ENCODE measurements at places on chromosomes 3 and 15.
A peak's percentile ranks its signal among the peaks of the same experiment; 100 is the strongest.

- DNase-seq: no peak
Measured at GRCh38 chr15:85000189-85000864, 18.7 kb downstream of the PDE8A start.

- no peak for DNase-seq
Measured at GRCh38 chr3:86978111-86978551, 12.8 kb downstream of the VGLL3 start.

- no peak for DNase-seq
Measured at GRCh38 chr15:49918121-49918520, 200.9 kb downstream of the ATP8B4 start.

- peak; percentile 18 for DNase-seq
Measured at GRCh38 chr15:85168642-85169173, 187.1 kb downstream of the PDE8A start.

DNA sequence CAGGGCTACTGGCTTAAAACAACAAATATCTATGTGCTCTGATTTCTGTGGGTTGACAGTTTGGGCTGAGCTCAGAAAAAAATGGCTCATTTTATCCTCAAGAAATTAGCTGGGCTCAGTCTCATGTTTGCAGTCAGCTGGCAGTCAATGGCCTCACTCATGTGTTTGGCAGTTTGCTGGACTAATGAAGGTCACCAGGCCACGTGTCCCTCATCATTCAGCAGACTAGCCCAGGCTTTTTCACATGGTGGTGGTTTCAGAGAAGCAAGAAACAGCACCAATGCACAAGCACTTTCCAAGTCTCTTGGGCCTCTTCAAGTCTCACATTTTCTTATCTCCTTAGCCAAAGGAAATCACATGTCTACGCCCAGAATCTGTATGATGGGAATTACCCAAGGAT lies 478.3 kb upstream of the PPP2R3A start:
- DNase-seq: no peak

DNA sequence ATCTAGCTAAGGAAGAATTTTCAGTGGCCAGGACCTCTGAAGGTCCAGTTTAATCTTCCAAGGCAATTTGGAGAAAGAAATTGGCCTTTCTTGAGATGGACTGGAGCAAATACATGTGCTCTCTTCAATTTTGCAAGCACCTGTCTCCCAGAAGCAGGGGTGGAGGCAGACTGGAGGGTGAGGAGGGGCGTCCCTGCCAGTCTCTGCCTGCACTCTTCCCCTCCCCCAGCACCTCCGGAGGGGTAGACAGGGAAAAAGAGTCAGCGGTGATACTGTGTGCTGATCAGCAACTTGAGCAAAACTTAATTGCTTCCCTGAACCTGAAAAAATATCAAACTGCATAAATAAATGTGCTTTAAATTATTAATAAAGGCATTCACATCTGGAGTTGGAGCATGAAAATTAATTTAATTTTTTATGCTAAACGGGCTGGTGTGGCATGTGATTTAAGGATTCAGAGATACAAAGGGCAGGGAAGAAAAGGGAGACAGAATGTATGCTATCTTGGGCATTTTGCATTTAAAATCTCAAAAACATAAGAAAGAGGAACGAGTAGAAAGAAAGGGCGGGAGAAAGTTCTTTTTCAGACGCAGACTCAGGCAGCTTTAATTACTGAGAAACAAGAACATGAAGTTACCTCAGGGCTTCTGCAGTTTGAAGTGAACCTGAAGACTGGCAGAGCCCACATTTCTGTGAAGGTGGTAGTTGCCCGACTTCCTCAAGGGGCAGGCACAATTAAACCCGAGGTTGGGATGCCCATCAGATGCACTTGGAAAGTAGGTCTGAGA lies 319.7 kb downstream of the UACA start:
- no peak for DNase-seq

DNA sequence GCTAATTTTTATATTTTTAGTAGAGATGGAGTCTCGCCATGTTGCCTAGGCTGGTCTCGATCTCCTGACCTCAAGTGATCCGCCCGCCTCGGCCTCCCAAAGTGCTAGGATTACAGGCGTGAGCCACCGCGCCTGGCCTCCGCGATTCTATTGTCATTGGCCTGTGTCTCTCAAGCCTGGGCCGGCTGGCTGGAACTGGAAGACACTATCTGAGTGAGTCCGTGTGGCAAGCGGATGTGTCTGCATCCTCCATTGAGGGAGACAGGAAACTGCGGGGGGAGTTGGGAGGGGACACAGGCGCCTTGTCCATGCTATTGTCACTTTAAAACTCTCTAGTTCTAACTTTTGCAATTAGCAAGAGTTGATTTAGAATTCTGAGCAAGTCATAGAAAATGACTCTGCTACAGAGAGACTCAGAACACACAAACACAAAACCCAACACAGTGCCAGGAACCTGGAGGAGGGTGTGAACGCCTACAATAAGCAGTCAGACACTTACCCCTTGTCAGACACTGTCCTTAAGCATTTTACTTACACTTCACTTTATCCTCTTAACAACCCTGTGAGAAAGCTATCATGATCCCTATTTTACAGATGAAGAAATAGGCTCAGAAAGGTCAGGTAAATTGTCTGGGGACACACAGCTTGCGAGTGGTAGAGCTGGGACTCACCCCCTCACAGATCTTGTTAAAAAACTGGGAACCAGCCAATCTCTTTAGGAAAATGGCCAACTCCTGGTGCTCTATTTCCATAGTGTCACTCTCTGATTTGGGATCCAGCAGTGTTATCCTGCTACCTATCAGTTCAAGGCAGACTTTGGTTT lies 38.7 kb downstream of the ANP32A start:
- DNase-seq: no peak

- no peak for DNase-seq
Measured at GRCh38 chr3:134374791-134375581, 739 bp upstream of the AMOTL2 start.

DNA sequence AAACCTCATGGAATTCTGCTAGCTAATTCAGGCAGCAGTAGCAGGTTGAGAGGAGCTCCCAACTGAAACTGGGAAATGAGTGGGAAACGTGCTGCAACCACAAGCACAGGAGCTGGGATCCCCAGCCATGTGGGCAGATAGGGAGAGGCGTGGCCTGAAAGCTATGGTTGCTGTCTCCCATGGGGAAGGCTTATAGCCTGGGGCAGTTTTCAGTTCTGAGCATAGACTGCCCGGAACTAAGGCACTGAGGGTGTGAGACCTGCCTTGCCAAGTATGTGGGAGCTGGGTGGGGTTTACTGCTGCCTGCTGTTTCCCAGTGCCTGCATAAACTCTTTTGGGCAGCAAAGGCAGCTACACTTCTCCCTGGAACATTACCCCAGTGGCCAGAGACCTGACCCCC lies 229.5 kb downstream of the TUSC7 start:
- no peak for DNase-seq

- DNase-seq: no peak
Measured at GRCh38 chr3:36707623-36708409, 56.5 kb downstream of the DCLK3 start.

DNA sequence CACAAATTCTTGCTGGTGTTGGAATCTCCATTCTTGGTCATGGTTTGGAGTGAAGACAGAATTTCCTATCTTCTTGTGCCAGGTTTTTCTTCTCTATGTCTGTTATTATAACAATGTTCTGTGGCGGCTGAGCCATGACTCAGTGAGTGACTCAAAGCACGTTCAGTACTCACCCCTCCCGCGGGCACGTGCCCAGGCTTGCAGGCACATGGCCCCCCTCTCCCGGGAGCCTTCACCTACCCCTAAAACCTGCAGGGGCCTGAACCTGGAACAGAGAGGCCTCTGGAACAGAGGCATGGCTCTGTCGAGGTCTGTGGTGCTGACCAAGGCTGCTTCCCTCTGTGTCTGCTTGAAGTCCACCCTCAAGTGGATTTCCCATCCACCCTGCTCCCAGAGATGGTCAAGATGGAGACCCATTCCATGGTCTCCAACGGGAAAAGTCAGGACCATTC lies 27.6 kb downstream of the PLXNB1 start:
- DNase-seq: no peak

GRCh38 chr3:186184021-186184420 lies 75.1 kb upstream of the ETV5 start:
- no peak for DNase-seq

Data from neuronal stem cell (in vitro differentiated cells).